ENCODE measurements at places on chromosomes 3 and 15.

DNA sequence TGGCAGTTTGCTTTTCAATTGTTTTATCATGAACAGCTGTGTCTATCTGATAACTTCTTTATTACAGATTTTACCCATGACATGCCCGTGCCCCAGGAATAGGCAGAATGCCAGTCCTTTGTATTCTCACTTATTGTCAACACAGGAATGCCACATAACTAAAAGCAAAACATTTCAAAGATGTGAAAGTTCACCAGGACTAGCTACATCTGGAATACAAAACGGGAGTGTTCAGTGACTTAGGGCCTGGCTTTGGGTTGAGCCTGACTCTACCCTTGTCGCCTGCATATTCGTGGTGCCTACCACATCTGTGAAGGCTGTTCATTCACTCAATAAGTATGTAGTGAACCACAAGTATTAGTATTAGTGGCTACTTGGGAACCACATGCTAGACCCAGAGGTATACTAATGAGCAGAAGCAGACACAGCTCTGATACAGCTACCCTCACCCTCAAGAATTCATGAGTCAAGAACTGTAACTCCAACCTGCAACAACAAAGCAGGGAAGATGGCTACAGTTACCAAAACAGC is 2.9 kb downstream of the TNFSF10 start:
- DNase-seq, result no peak

GRCh38 chr15:39613861-39614260 is 33.0 kb downstream of the THBS1 start:
- no peak for DNase-seq

DNA sequence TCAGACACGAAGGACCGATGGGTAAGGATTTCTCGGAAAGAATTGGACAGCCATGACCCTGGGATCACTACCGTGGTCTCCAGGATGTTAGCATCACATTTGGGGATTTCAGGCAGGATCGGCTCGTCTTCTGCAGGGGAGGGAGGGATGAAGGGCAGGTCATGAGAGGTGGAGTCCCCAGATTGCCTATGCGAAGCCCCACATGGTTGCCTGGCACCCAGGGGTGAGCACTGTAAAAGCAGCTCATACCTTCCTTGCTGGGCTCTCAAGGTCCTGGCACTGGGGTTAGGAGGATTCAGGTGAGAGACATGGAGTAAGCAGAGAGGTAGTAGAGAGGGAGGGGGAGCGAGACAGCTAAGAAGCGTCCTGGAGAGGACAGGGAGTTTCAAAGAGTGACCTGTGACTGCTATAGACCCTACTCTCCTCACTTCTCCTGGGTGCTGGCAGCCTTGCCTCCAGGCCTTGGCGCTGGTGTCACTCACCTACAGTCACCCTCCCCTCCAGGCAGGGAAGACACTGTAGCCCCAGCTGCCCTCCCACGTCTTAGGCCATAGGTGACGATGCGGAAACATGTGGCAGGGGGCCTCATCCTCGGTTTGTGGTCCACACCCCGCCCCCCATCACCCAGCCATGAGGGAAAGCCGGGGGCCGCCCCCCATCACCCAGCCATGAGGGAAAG is 15.0 kb upstream of the EHD4 start:
- DNase-seq, result no peak

GRCh38 chr3:60269377-60269776 is 981.9 kb downstream of the FHIT start:
- no peak for DNase-seq

DNA sequence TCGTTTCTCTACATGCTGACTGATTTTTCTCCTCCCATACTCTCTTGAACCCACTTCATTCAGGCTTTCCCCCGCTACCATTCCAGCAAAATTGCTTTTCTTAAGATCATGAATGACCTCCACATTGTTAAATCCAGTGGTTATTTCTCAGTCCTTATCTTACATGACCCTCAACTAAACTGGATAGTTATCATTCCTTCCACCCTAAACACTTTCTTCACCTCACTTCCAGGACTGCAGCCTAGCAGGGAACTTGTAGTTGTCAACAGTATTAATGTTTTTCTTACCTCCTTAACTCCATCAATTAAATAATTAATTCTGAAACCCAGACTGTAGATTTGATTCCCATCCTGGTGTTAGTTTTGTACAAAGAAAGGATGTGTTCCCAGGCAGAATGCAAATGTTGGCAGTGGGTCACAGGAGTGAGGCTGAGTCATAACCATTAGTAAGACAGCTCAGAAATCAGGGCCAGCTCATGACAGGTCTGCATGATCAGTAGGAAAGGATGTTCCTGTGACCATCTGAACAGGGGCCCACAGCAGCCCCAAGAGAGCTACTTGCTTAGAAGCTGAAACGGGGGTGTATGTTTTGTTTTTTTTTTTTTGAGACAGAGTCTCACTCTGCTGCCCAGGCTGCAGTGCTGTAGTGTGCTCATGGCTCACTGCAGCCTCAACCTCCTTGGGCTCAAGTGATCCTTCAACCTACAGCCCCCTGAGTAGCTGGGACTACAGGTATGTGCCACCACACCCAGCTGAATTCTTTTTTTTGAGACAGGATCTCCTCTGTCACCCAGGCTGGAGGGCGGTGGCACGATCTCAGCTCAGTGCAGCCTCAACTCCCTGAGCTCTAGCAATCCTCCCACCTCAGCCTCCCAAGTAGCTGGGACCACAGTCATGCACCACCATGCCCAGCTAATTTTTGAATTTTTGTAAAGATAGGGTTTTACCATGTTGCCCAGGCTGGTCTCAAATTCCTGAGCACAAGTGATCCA is 9.1 kb downstream of the BCL2L10 start:
- no peak for DNase-seq

DNA sequence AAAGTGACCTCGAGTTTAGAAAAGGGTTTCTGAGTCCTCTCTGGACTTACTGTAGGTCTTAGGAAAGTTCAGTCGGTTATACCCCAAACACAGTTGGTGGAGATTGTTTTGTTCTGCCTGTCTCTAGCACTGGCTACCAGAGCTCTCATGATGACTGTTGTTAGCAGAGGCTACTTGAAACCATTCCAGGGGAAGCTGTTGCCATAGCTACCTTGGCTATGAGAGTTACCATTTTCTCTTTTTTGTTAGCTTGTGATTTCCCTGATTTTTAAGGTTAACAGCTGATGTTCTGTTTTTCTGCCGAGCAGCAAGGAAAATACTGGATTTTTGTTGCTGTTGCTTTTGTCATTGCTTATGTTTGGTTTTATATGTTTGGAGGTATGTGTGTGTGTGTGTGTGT is 26.7 kb downstream of the ABHD2 start:
- no peak for DNase-seq

Data from endothelial cell (in vitro differentiated cells).